Cerebellar nuclear complex (tissue), 1 donor: ENCODE measurements at places on chromosomes 11 and 22.

DNA sequence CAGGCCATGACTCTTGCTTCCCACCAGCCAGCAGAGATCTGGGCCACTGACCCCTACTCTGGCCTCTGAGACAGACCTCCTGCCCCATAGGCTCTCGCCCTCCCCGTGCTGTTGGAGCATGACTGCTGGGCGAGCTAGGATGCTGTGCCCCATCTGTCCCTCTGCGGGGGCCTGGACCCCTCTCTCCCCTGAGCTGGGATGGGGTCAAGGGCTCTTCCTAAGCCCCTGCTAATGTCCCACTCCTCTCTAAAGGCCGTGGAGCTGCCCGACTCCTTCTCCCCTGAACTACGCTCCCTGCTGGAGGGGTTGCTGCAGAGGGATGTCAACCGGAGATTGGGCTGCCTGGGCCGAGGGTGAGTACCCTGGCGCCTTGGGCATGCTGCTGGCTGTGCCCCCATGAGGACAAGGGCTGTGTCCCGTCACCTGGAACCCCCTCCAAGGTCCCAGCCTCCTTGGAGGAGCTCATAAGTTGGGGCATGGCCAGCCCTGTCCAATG is 6.2 kb upstream of the ANKRD13D start:
- no peak for DNase-seq

DNA sequence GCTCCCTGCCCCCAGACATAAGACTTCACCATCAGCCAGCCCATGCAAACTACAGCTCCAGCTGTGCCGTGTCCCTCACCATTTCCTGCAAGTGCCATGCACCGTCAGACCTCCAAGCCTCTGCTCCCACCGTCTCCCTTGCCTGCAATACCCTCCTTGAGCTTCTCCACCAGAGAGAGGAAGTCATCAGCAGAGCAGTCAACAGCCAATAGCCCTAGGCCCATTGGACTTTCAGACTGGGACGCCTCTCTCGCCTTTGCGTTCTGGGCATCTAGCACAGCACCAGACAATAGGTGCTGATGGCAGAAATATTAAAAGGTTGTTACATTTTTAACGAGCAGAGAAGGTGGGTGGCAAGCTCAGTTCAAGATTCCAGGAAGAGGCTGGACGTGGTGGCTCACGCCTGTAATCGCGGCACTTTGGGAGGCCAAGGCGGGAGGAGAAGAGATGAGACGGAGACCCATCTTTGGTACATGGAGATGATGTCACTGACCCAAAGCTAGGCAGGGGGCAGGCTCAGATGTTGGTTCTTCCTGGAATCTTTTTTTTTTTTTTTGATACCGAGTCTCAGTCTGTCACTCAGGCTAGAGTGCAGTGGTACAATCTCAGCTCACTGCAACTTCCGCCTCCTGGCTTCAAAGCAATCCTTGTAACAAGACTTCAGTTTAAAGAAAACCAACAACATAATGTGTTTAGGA is 31.9 kb downstream of the SCGB1A1 start:
- no peak for DNase-seq

DNA sequence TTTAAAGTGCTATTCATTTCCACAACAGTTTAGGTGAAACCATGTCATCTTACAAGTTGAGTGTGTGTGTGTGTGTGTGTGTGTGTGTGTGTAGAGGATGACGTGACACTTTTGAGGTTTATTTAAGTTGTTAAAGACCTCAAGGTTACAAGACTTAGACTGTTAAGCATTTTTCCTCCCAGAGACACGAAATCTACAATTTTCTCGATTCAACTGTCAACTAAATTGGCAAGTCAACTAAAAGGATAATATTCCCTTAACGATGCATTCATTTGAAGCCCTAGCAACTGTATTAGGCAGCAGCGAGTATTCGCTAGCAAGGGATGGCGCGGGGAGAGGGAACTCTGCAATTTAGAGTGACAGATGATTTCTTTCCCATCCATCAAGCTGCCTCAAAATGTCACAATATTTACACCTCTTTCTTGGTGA is 17.6 kb upstream of the BDNF start:
- no peak for DNase-seq

DNA sequence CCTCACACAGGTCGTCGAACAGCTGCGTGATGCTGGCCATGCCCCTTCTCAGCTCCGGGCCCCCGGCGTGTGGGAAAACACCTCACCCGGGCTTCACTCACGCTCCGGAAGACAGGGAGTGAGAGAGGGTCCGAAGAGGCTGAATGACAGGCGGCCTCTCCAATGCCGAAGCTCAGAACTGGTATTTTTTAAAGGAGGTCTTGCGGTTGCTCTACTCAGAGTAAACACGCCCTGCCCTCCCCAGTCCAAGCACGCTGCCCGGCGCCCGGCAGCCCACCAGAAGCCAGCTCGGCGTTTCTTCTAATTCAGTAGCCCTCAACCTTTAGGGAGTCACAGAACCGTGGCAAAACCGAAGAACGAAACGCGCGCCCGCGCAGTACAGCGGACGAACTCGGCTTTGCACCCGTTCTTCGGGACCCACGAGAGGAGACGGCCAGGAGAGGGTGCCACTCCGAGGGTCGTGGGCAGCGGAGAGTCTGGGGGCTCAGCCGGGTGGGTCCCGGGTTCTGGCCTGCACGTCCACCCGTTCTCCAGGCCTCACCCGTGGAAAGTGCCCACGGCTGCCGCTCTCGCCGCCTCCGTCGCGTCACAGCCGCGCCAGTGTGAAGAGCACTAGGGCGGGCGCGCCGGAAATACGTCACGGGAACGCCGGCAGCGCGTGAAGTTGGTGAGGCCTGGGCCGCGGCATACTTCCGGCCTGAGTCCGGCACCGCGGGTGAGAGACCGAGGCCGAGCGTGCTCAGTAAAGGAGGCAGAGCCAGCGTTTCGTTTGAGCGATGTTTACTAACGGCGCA is at the start of gene TUBGCP6:
Gene TUBGCP6, minus strand, starts transcription at position 604 of the 794 bp plus-strand sequence. Its CDS starts 564 bp downstream, at position 40.
- peak; percentile 70 for DNase-seq

DNA sequence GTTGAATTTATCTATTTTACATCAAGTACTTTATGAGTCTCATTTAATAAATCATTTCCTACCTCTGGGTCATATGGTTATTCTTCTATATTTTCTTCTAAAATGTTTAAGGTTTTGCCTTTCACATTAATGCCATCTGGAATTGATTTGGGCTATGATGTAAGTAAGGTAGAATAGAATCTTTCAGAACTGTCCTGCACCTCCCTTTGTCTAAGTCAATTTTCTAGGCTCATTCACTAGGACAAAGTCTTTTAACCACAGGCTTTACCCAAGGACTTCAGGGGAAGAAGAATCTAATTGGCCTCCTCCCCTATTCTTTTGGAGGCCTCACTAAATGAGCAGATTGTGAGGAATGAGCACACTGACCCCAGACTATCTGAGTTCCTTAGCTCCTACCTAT is 146.0 kb downstream of the BBOX1 start:
- DNase-seq: no peak

GRCh38 chr11:42524534-42525227 is 787.1 kb upstream of the API5 start:
- DNase-seq: peak; percentile 37

DNA sequence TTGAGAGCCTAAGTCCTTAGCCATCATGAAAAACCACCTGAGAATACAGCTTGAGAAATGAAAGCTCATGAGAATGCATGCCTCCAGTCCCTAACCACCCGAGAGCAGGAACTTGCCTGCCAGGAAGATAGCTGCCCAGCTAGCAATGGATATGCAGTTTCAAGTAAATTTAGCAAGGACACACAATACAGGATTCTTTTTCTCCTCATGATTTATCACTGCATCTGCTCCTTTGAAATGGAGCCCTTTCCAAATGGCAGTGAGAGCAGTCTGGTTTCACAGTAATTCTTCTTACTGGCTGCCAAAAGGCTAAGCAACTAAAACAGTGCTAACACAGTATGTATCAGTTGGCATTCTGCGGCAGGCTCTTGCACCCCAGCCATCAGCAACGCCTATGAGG is 109.9 kb downstream of the MICAL3 start:
- no peak for DNase-seq

DNA sequence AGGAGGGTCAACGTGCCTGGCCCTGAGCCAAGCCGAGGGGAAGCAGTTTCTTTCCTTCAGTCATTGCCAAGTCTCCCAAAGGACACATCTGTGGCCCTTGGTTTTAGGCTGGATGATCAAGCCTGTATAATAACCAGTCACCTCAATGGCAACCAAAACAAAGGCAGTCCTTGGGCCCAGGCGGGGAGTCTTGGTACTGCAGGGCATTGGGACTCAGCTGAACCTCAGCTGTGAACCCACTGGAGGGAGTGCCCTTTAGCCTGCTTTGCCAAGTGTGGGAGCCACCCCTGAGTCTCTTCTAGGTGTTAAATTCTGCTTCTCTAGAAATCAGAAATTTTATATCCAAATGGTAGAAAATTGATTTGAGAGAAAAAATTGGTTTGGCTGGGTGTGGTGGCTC is 36.9 kb downstream of the CPT1A start:
- DNase-seq: no peak

DNA sequence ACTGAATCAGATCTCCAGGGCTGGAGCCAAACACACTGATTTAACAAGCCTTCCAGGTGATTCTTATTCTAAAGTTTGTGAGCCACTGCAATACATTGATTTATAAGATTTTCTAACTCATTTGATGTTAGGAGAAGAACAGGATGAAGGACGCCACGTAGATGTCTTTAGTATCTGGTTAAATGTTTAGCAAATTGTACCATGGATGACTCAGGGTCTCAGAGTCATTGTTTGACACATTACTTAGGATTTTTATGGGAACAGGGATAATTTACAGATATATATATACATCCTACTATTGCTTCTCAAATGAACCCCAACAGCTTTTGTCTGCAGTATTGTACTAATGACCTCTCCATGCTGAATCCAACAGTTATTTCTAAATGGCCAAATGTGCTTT is 143.1 kb upstream of the DDI1 start:
- no peak for DNase-seq

DNA sequence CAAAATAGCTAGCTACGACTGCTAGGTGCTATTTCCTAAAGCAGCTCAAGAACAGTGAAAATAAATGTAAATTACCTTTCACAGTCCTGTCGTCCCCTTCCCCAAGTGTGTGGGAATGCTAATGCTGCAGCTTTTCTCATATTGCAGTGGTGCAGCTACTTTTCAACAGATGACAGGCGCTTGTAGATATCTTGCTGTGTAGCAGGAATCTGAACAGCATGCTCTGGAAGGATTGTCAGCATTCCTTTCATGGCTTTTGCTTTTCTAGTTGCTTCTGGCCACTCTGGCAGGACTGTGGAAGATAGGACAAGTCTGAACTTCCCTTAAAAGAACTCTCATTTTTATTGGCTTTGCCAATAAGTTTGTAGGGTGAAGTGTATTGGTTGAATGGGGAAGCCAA is 18.8 kb downstream of the FAR1 start:
- DNase-seq: no peak

- DNase-seq: no peak
These were observed 2.9 kb downstream of the QSER1 start for GRCh38 chr11:32895471-32895870.

GRCh38 chr11:5938603-5938965 is 3.5 kb upstream of the OR56A3 start:
- no peak for DNase-seq

DNA sequence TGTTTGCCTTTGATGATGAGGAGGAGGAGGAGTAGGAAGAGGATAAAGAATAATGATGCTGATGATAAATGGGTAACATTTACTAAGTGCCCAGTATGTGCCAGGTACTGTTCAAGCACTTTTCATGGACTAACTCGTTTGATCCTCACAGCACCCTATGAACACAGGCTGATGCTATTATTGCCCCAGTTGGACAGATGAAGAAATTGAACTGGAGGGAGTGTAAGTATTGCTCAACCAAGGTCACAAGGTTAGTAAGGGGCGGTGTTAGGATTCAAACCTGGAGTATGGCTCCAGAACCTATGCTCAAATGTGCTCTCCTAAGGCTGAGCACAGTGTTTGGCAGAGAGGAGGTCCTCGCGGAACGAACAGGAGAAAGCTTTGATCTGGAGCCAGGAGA is 78.6 kb downstream of the SYN3 start:
- DNase-seq: no peak

DNA sequence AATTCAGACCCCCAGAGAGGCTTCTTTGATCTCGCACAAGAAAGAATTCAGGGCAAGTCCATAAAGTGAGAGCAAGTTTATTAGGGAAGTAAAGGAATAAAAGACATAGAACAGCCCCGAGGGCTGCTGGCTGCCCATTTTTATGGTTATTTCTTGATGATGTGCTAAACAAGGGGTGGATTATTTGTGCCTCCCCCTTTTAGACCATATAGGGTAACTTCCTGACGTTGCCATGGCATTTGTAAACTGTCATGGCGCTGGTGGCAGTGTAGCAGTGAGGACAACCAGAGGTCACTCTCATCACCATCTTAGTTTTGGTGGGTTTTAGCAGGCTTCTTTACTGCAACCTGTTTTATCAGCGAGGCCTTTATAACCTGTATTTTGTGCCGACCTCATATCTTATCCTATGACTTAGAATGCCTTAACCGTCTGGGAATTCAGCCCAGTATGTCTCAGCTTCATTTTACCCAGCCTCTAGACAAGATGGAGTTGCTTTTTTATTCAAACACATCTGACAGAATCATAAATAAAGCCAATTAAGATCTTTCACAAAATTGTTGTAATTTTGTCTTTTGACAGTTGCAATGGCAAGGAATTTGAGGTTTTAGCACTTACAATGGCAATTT is 7.6 kb downstream of the DDIAS start:
- DNase-seq: no peak

GRCh38 chr11:59643390-59643789 is 25.4 kb downstream of the PATL1 start:
- DNase-seq: no peak

DNA sequence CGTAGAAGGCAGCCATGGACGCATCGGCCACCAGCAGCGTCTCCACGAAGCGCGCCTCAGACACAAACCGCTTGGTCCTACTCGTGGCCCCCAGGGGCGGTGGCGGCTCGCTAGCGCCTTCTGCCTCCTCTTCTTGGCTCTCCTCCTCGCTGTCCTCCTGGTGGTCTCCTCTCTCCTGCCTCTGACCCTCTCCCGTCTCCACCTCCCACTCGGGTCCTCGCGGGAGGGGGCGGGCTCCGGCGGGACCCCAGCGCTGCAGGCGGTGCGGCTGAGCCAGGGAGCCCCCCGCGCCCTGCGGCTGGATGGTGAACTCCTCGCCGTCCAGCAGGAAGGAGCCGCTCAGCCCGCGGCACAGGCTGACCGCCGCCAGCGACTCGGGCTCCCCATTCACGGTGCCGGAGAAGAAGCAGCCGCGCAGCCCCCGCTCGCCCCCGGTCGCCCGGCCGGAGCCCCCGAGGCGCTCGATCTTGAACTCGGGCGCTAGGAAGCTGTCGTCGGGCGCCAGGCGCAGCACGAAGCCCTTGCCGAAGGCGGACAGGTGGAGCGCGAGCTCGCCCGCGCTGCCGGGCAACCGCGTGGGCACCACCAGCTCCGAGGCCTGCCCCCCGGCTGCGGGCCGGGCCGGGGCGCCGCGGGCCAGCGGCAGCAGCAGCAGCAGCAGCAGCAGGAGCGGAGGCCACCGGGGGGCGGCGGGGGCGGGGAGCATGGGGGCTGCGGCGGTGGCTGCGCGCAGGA is 661 bp downstream of the ADAMTS8 start:
- DNase-seq: no peak

DNA sequence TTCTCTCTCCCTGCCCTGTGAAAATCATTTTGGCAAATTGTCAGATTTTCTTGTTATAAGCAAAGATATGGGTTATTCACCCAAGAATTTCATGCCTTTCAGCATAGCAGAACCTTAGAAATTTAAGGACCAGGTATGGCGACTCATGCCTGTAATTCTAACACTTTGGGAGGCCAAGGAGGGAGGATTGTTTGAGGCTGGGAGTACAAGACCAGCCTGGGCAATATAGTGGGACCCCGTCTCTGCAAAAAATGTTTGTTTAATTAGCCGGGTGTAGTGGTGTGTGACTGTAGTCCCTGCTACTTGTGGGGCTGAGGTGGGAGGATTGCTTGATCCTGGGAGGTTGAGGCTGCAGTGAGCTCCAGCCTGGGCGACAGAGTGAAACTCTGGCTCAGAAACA is 27.6 kb downstream of the APLP2 start:
- DNase-seq: no peak

- no peak for DNase-seq
These were observed 43.1 kb downstream of the FDX1 start for GRCh38 chr11:110472858-110473257.
